ENCODE measurements at places on chromosomes 1 and 21.

DNA sequence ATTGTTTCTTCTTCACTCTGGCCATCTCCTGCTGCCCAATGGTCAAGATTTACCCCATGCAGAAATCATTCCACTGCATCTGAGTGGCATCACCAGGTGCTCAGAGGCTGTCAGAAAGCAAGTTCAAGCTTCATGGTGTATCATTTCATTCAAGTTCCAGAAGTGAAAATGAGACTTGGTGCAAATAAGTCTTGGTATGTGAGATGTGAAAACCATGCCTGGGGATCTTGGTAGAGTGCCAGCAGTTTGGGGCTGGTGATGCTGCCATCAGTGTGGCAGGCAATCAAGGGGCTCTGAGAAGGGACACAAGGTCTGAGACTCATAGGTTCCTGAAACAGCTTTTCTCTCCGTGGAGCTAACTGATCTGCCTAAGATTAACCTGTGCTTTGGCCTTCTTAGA lies 52.0 kb downstream of the CD2 start:
- no peak for DNase-seq

- DNase-seq = no peak
These were observed 63.1 kb downstream of the PLPPR4 start for GRCh38 chr1:99327357-99327756.

DNA sequence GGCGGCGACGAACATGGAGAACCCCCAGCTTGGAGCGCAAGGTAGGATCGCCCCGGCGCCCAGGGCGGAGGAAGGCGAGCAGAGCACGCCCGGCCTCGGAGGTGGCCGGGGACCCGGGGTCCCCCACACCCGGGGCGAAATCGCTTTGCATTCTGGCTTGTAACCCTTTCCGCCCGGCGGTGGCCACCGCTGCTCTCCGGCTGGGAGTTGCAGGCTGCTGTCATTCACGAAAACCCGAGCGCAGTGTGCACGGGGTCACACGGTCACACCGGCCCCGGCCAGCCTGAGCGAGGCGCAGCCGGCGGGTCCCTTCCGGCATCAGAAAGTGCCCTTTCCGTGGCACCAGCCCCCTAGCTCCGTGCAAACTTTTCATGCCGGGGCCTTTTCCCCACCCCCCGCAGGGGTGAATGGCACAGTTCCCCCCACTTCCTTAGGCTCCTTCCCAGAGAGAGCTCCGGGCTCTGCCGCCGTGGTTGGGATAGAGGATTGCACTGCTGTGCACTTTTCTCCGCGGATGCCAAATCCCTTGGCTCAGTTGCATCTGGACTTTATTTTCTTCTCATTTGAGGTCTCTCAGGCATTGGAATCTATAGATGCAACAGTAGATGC lies 802 bp downstream of the KAZN start:
- no peak for DNase-seq

GRCh38 chr1:10824821-10825540 lies 28.5 kb upstream of the CASZ1 start:
- no peak for DNase-seq

DNA sequence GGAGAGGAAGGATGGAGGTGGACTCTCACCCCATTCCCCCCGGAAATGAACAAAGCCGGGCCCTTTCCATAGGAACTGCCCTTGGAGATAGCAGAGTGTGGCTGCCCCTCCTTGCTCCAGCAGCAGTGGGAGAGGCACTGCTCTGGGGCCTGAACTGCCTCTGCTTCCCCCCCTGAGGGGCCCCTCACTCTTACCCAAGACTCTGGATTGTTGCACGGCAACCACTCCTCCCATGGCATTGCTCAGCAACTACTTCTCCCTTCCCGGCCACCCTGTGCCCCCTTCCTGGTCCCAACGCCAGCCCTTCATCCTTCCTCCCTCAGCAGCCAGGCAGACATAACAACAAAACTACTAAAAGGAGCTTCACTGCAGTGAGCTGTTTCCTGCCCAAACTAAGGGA lies 3.0 kb upstream of the ACKR1 start:
- no peak for DNase-seq

GRCh38 chr1:150002217-150002616 lies 8.3 kb downstream of the OTUD7B start:
- no peak for DNase-seq
